ENCODE measurements at places on chromosomes 5 and 9.

- DNase-seq, result no peak
Observed at GRCh38 chr5:117624201-117624600, 1049.6 kb upstream of the SEMA6A start.

- DNase-seq, result no peak
Observed at GRCh38 chr9:111195766-111196165, 134.3 kb downstream of the OR2K2 start.

DNA sequence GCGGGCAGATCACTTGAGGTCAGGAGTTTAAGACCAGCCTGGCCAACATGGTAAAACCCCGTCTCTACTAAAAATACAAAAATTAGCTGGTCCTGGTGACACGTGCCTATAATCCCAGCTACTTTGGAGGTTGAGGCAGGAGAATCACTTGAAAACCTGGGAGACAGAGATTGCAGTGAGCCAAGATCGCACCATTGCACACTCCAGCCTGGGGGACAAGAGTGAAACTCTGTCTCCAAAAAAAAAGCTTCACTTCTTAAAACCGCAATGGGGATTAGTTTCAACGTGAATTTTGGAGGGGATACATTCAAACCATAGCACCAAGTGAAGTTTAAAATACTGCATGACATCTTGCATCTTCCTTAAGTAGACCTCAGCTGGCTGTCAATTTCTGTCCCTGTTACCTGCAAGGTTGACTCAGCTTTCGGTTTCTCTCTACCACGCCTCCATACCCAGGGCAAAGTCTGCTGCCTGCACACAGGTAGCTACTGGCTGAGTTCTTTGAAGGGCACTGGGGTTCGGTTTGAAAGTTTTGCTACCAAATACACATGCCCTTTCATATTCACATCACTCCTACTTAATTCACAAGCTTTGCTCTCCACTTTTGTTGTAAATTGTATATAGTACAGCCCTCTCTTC, 69.3 kb downstream of the KIAA1958 start:
- DNase-seq, result no peak

GRCh38 chr5:178249191-178249989, 16.8 kb upstream of the PHYKPL start:
- no peak for DNase-seq

DNA sequence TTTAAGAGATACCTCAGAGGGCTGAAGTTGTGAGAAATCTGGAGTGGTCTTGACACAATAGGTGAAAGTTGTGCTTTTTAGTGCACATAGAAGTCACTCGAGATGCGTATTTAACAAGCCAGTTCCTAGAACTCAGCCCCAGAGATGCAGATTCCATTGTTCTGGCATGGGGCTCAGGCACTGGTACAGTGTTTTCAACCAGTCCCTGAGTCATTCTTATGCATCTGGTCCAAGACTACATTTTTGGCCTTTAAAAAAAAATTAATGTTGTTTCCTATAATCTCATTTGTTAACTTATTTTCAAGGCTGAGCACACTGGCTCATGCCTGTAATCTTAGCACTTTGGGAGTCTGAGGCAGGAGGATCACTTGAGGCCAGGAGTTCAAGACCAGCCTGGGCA, 29.6 kb downstream of the PTTG1 start:
- DNase-seq, result no peak

GRCh38 chr9:6490863-6491262, 77.9 kb downstream of the UHRF2 start:
- no peak for DNase-seq

DNA sequence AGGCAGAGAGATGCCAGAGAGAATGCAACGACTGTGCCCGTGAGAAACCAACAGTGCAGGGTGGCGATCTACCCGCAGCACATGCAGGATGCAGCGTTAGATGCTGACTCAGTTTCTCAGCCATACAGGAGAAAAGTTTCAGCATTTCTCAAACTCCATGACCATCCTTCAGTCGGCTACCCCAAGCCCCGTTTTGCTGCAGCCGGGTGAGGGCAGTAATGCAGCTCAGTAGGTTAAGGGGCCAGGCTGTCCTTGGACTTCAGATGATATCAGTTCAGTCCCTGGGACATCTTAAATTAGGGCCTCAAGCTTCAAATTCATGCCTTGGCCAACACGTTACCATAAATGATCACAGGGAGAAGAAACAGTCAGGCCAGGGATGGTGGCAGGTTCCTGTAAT, 125.5 kb downstream of the PALM2AKAP2 start:
- no peak for DNase-seq

- no peak for DNase-seq
Observed at GRCh38 chr9:93061791-93062763, 3.6 kb downstream of the SUSD3 start.

DNA sequence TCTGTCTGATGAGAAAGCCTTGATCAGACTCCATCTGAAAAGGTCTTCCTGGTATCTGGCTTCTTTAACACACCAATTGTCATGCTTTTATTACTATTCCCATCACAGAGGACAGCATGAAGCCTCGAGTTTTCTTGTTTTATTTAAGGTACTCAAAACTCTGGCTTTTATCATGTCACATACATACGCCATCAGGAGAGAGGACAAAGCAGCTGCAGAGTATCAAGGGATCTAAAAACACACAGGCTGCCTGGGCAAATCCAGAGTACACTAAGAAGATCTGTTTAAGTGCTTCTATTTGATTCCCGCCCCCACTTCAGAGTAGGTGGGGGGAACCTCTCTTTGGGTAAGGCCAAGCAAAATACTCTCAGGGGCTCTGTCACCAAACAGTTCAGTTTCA, 277.2 kb downstream of the SPOCK1 start:
- no peak for DNase-seq

GRCh38 chr5:157456301-157456700, 3.7 kb upstream of the NIPAL4 start:
- DNase-seq, result no peak

GRCh38 chr9:99222416-99223270, 561 bp downstream of the SEC61B start:
- DNase-seq, result no peak

DNA sequence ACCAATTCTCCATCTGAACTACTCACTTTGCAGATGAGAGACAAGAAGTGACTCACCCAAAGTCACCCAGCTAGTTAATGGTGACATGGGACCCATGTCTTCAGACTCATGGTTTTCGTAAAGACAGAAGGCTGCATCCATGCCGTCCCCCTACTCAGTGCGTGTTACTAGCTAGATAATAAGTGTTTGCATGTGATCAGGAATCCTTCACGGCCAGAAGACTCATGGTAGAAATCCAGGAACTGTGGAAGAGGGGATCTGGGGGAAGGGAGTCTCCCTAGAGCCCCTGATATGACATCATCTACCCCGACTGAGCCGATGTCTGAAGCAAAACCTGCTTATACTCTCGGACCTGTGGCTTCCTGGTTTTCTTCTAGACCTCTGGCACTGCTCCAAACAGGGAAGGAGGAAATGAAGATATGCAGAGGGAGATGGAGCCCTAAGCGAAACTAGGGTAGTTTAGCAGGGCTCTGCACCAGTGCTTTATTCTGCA, 3.3 kb downstream of the RNF183 start:
- no peak for DNase-seq

GRCh38 chr5:109468288-109468676, 58.5 kb upstream of the PJA2 start:
- no peak for DNase-seq

All from stimulated activated CD8-positive, alpha-beta memory T cell treated with anti-CD3 and anti-CD28 coated beads, Interleukin-7, amount 100 ng/mL, for 1 hour (primary cell).